Left colon (tissue), 2 donors: ENCODE measurements at places on chromosomes 6 and 20.
A peak's percentile ranks its signal among the peaks of the same experiment; 100 is the strongest.

GRCh38 chr6:36302227-36302976 lies 32.5 kb downstream of the PNPLA1 start:
- DNase-seq, result peak; percentile 86

- peak; percentile 34 for DNase-seq
Measured at GRCh38 chr20:37384683-37385174, 38.8 kb downstream of the SRC start.

- DNase-seq, result no peak
Measured at GRCh38 chr6:131685266-131685780, 15.9 kb downstream of the OR2A4 start.

DNA sequence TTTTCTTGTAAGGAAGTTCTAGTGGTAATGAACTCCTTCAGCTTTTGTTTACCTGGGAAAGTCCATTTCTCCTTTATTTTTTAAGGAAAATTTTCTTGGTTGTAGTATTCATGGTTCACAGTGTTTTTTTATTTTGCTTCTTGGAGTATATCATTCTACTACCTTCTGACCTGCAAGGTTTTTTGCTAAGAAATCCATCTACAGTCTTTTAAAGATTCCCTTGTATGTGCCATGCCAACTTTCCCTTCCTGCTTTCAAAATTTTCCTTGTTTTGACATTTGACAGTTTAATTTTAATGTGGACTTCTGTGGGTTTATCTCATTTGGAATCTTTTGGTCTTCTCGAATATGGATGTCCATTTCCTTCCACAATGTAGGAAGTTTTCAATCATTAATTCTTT lies 855.6 kb downstream of the TBC1D32 start:
- DNase-seq, result no peak

- no peak for DNase-seq
Measured at GRCh38 chr6:49966334-49966733, 2.4 kb upstream of the DEFB114 start.

- no peak for DNase-seq
Measured at GRCh38 chr6:155126727-155127439, 131.8 kb downstream of the TIAM2 start.

GRCh38 chr20:43996240-43996930 lies 81.7 kb downstream of the TOX2 start:
- no peak for DNase-seq

DNA sequence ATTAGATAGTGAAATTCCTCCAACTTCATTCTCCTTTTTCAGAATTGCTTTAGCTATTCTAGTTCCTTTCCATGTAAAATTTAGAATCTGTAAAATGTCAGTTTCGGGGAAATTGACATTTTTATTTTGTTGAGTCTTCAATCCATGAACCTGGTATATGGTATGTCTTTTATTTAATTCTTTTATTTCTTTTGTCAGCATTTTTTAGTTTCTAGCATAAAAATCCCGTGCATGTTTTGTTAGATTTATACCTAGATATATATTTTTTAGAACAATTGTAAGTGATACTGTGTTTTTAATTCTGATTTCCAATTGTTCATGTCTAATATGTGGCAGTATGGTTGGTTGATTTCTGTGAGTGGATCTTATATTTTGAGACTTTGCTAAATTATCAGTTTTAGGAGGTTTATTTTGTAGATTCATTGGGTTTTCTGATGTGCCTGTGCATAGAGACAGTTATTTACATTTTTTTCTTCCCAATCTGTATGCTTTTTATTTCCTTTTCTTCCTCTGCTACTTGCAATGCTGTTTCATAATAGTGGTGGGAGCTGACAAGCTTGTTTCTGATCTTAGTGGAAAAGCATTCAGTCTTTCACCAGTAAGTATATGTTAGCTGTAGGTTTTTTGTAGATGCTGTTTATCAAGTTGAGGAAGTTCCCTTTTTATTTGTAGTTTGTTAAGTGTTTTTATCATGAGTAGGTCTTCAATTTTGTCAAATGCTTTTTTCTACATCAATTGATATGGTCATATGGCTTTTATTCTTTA lies 13.7 kb downstream of the TAB2 start:
- no peak for DNase-seq

DNA sequence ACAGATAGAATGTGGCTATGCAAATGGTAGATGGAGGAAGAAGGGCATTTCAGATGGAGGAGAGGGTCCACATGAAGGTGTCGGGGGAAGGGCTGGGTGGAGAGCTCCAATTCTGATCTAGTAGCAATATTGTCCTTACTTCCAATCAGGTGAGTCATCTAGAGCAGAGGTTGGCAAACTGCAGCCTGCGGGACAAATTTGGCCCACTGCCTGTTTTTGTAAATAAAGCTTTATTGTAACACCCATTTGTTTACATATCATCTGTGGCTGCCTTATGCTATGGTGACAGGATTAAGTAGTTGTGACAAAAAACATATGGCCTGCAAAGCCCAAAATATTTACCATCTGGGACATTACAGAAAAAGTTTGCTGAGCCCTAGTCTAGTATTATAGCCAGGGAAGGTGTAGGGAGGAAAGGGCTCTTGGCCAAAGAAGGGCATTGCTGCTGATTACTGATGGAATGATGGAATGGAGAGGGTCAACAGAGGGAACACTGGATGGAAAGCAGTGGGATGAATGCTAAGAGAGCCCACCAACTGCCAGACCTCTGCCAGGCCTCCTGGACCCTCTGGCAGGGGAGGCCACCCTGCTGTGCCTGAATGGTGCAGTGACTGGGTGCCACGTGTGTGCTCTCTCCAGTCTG lies 79.8 kb downstream of the SLC22A23 start:
- DNase-seq, result no peak

DNA sequence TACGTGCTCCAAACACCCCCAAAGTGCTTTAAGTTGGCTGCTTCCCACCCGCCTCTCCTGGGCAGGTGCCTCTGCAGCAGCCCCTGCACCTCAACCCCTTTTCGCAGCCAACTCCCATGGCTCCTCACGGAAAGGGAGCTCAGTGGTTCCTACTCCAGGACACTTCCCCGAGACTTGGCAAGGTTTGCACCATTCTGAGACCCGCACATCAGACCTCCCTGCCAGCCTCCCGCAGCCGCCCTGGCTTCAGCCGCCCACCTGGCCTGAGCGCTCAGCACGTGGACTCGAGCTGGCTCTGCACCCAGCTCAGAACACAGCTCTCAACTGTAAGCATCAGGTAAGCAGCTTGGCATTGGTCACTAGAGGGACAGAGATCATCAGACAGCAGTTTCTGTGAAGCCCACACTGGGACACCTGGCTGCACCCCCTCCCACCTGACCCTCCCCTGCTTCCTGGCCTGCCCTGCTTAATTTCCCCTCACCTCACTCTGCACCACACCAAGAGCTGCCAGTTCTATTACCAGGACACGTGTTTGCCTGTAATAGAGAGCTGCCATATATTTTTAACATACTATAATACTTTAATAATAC lies 28.5 kb downstream of the GMDS start:
- DNase-seq, result no peak
